ENCODE measurements at places on chromosomes 13 and 19.

DNA sequence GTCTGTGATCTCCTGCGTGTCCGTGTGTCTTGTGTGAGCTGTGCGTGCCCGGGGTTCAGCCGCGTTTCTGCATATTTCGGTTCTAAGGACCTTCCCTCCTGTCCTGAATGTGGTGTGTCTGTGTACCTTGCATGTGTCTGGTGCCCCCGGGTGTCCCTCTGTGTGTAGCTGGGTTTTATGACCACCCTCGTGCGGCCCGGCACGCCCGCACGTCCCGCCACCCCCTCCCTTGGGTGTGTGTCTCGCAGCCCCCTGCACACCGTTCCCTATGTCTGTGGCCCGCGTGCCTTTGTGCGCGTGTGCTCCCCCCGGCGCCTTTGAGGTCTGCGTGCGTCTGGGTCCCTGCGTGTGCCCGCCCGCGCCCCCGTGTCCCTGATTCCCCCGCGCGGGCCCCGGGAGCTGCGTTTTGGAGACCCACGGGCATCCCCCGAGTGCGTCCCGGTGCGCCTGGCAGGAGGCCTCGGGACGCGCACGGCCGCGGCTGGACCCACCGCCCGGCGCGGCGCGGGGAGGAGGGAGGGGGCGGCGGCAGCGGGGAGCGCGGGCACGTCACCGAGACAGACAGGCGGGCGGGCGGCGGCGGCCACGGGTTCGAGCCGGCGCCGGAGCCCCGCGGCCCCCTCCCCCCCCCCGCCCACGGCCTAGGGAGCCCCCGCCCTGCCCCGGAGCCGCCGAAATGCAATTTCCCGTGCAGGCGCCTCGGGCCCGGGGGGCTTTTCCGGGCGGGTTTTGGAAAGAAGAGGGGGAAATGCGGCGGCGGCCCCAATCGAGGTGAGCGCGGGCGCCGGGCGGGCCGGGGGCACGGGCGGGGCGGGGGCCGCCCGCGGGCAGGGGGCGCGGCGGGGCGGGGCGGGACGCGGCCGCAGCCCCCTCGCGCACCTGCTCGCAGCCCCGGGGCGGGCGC, 12.0 kb upstream of the NANOS3 start:
- no peak for DNase-seq

DNA sequence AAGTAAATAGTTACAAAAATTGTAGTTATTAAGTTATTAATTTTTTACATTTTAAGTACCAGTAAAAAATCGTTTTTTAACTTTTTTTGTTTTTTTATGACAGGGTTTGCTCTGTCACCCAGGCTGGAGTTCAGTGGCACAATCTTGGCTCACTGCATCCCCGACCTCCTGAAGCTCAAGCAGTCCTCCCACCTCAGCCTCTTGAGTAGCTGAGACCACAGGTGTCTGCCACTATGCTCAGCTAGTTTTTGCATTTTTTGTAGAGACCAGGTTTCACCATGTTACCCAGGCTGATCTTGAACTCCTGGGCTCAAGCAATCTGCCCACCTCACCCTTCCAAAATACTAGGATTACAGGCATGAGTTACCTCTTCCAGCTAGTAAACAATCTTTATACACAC, 477.9 kb upstream of the MIR17HG start:
- DNase-seq = no peak

DNA sequence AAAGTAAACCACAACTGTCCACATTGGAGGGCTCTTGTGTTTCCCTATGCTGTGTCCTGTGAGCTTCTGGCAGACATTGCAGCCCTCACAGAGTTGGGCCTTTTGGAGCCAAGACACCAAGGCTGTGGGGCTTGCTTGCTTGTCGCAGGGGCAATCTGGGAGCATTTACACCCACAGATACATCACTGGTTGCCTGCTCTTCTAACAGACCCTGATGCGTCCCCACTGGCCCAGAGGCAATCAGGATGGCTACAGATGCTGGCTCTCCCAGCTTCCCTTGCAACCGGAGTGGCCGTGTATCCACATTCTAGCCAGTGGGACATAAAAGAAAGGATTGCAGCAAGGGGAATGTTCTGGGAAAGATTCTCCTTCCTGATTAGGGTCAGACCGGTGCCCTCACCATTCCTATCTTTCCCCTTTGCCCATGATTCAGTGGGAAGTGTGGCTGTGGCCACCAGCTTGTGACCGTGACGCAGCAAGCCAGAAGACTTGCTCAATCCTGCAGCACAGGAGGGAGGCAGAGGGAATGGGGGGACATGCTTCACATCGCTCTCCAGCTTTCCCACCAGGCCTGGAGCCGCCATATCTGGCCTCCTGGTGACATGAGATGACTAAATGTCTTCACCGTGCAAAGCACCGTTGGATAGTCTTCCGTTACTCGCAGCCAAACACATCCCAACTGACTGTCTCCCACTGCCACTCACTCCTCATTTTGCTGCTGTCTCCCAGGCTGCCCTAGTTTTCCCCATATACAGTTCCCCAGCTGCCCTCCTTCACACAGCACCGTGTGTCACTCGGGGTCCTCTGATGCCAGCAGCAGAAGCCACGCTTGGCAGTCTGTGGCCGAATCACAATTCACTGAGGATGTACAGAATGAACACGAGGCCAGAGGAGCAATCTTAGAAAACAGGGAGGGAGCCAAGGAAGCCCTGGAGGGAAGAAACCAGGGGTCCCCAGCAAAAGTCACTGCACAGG, 151.0 kb downstream of the DPF1 start:
- no peak for DNase-seq

GRCh38 chr13:93843082-93843481, 616.5 kb downstream of the GPC6 start:
- no peak for DNase-seq

DNA sequence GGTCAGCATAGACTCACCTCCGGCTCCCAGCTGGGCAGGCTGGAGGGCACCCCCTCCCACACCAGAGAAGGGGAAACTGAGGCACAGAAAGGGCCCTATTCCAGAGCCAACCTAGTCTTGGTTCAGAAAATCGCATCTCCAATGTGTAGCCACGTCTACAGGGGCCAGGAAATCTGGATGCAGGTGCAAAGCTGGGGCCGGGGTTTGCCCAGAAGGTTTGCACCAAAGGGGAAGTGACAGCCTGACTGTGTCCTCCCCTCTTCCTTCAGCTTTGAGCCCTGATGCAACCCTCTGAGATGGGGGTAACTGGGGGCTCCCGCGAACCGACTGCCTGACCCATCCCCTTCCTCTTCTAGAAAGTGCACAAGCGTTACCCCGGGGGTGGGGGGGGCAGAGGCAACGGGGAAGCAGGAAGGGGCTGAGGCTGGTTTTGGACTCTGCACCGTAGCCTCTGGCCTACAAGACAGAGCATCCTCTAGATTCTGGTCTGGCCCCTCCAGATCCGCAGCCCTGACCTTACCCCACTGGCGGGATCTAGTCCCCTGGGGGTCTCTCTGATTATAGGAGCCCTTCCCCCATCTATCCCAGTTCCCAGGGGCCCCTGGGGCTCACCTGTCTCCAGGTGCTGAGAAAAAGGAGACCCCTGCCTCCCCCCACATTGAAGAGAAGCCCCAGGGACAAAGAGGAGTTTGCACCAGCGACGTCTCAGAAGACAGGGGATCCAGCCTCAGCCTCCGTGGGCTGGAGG, 1.1 kb upstream of the ONECUT3 start:
- no peak for DNase-seq

DNA sequence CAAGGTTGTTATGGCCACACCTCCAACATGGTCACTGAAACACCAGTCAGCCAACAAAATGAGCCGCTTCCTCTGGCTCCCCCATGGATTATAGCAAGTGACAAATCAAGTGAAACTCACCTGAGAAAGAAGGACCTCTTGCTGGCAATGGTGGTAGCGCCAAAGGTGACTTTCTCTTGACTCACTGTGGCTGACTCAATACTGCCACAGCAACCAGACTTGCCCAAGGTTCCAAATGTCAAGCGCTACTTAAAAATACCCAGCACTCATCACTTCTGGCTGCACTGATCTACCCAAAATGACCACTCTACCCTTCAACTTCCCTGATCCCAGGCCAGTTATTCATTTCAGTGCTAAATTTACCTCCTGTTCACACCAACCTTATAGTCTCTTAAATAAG, 495.5 kb downstream of the FOXO1 start:
- no peak for DNase-seq

DNA sequence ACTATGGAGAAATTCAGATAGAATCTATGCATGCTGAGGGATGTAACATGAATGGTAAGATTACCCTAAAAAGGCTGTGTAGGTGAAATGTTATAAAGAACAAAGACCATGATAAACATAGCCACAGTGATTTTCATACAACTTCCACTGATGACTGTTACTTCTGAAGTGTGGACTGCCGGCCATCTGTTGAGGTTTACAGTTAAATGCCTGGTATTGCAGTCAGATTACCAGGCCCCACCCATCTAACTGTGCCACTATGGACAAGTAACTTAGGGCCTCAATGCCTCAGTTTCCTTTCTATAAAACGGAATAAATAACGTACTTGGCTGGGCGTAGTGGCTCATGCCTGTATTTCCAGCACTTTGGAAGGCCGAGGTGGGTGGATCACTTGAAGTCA, 395.6 kb downstream of the KLF12 start:
- no peak for DNase-seq

GRCh38 chr19:15213715-15214381, 13.1 kb upstream of the NOTCH3 start:
- DNase-seq = peak; percentile 74

DNA sequence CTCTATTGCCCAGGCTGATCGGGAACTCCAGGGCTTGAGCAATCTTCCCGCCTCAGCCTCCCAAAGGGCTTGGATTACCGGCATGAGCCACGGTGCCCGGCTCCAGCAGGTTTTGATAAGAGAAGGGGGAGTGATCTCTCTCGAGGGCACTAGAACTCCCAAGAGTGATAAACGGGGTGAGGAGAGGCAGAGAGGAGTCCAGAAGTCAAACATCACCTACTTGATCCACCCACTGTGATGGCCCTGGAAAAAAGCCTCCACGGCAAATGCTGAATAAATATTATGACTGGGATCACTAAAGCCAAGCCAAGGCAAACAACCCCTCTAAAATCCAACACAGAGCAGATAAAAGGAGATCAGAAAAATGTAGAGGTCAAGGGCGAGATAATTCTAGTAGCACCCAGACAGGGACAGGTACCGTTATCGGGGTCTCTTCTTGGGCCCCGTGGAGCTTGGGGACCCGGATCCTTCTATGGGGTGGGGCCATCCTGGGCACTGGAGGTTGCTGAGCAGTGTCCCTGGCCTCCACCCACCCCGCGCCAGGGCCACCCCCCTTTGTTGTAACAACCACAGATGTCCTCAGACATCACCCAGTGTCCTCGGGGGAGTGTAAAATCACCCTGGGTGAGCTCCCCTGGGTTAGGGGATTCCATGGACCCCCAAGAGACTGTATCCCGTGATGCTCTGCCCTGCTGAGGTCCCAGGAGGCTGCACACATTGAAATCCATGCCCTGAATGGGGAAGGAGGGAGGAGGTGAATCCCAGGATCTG, 3.7 kb upstream of the CREB3L3 start:
- DNase-seq = no peak

DNA sequence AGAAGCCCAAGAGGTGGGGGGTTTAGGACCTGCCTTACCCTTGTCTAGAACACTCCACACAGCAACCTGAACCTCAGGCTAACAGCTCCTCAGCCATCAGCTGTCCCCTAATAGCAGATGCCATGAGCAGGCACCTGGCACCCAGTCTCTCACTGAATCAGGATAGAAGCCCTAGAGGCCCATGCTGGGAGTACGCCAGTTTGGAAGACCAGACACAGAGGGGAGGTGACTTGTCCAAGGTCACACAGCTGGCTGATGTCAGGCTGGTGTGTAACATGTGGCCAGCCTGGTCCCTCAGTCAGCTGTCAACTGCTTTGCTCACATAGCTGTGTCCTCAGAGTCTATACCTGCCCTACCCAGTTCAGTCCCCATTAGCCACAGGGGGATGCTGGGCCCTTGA, 12.8 kb upstream of the SAMD1 start:
- DNase-seq = no peak

DNA sequence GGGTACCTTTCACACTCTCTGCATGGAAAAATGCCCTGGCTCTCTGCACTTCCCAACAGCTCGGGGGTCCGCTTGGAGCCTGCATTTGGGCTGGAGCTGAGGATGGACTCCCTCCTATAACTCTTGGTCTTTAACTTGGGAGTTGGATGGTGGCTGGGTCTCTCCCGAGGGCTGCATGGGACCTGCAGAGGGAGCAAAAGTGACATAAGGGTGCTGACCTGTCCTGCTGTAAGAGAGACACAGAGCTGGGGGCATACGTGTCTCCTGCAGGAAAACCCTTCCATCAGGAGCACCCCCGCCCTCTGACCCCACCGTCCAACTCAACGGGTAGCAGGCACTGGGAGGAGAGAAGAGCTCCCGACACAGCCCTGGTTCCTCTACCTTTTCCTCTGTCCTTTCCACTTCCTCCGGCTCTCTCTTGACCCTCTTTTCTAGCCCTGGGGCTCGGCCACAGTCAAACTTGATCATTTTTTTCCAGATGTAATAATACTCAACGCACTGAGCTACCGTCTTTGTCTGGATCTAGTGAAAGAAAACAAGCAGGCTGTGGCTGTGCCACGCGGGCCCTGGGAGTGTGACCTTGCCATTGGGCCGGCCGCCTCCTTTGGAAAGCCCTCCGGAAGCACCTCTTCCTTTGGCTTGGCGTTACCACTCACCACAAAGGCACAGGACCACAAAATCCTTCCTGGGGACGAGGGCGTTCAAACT, 6.8 kb upstream of the NAPA start:
- DNase-seq = no peak

DNA sequence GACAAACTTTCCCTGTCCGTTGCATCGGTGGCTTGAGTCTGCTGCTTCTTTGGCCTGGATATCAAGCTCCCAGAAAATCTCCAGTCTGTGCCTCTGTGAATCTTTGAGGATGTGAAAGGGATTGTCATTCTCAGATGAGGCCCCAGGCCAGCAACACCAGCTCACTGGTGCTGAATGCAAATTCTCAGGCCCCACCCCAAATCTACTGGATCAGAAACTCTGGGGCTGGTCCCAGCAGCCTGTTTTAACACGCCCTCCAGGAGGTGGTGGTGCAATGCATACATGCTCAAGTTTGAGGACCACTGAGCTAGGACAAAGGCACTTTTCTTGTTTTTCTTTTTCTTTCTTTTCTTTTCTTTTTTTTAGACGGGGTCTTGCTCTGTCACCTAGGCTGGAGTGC, 23.6 kb downstream of the TNFSF11 start:
- no peak for DNase-seq

DNA sequence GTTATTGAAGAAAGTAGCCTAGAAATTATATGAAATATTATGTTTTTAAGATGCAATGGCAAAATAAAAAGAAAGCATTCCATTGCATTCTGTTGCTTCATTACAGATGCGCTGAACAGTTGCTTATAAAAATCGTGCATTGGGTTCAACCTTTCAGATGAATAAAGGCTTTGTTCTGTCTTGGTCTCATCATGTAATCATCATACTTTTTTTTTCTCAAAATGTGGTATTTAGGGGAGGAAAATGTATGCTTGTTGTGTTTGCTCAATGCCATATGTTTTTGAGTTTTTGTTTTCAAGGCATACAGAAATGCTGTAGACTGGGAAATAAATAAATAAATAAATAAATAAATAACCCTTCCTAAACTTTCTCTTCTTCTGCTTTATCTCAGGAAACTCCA, 1.1 kb upstream of the MBNL2 start:
- no peak for DNase-seq

Measured in hepatic stellate cell (primary cell).